Aorta (tissue), 5 donors: ENCODE measurements at places on chromosomes 12 and 14. TPM values are rescaled to one million over a fixed set of nuclear protein-coding genes. Genes with fewer than 3 reads are reported as not detected.

GRCh38 chr14:54252072-54252730 lies 144.6 kb upstream of the CDKN3 start:
- no peak overlapping the region for H3K4me3 ChIP-seq
- no peak for DNase-seq
- no peak overlapping the region for H3K27ac ChIP-seq
- no peaks in the 10 kb centered on the region for H3K27me3 ChIP-seq
- H3K4me1 ChIP-seq: no peaks in the 10 kb centered on the region
- no peaks in the 10 kb centered on the region for H3K36me3 ChIP-seq

GRCh38 chr12:26269562-26270284 lies 74.3 kb downstream of the SSPN start:
- H3K27ac ChIP-seq: no peak overlapping the region
- no peaks in the 10 kb centered on the region for H3K36me3 ChIP-seq
- no peak overlapping the region for H3K4me3 ChIP-seq
- no peaks in the 10 kb centered on the region for H3K4me1 ChIP-seq
- no peak for DNase-seq

DNA sequence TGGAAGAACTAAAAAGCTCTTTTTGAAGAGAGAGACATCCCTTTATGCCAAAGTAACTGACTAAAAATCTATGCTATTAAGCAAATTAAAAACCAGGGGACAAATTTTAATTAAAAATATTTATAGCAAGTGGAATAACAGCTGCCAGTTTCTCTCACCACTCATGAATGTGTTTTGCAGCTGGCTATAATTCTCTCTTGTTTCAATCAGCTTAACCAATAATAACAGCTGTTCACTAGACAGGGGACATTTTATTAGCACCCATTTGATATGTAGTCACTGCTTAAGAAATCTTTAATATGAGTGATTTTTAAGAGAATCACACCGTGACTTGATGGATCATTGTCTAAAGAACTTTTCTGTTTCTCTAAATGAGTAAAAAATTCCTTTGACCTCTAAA lies 34.2 kb upstream of the KRR1 start:
- H3K36me3 ChIP-seq: no peaks in the 10 kb centered on the region
- no peaks in the 10 kb centered on the region for H3K27me3 ChIP-seq
- no peak overlapping the region for H3K27ac ChIP-seq
- no peaks in the 10 kb centered on the region for H3K4me1 ChIP-seq

- H3K27me3 ChIP-seq: no peaks in the 10 kb centered on the region
- H3K27ac ChIP-seq: no peak overlapping the region
- H3K4me1 ChIP-seq: no peaks in the 10 kb centered on the region
- no peaks in the 10 kb centered on the region for H3K36me3 ChIP-seq
Measured at GRCh38 chr12:68861890-68862289, 53.9 kb downstream of the MDM2 start.

DNA sequence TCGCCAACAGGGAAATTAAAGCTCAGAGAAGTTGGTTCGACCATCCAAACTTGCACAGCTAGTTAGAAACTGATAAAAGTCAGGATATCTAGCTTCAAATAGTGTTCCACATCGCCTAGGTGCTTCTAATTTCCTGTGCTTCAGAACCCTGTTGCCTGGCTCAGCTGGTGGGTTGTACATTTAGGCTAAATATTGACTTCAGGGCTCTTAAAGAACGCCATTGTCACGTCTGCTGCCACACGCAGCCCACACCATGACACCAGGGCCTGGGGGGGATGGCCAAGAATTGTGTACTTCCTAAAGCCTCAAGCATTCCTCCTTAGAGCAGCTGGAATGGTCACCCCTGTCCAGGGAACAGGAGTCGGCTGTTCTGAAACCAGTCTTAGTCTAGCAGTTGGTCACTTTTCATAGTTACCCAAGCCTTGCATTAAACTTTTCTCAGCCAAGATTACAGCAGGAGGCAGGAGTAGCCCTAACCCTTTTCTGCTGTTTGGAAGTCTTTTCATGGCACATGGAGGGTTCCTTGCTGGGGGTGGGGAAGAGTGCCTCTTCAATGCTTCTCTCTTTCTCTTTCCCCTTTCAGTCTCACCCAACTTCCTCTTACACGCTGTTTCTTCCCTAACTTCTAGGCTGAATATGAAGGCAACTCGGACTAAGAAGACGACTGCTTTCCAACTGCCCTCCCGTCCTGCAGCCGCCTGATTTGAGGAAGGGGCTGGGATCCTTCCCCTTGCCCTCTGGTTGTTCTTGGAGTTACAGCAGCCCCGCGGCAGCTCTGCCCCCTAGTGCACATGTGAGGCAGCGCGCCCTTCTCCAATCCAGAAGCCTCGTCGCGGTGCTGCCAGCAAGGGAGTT lies 17.1 kb downstream of the FOS start:
- no peaks in the 10 kb centered on the region for H3K36me3 ChIP-seq
- H3K4me1 ChIP-seq: no peaks in the 10 kb centered on the region
- peak overlapping the region; percentile 36 for H3K27ac ChIP-seq
- no peaks in the 10 kb centered on the region for H3K27me3 ChIP-seq
- DNase-seq: peak; percentile 93

GRCh38 chr14:105927096-105928060 lies 401.0 kb downstream of the TMEM121 start:
- no peaks in the 10 kb centered on the region for H3K27me3 ChIP-seq
- H3K27ac ChIP-seq: no peak overlapping the region
- H3K4me1 ChIP-seq: no peaks in the 10 kb centered on the region
- no peak overlapping the region for H3K4me3 ChIP-seq
- no peaks in the 10 kb centered on the region for H3K36me3 ChIP-seq

GRCh38 chr12:98238515-98239130 lies 276.8 kb upstream of the TMPO start:
- no peaks in the 10 kb centered on the region for H3K27me3 ChIP-seq
- H3K27ac ChIP-seq: no peak overlapping the region
- no peak for DNase-seq
- H3K36me3 ChIP-seq: no peaks in the 10 kb centered on the region
- no peak overlapping the region for H3K4me3 ChIP-seq
- no peaks in the 10 kb centered on the region for H3K4me1 ChIP-seq

- no peaks in the 10 kb centered on the region for H3K4me1 ChIP-seq
- H3K27me3 ChIP-seq: no peaks in the 10 kb centered on the region
- H3K4me3 ChIP-seq: no peak overlapping the region
- DNase-seq: no peak
- H3K36me3 ChIP-seq: no peaks in the 10 kb centered on the region
Measured at GRCh38 chr14:63286071-63286470, 32.7 kb downstream of the GPHB5 start.

DNA sequence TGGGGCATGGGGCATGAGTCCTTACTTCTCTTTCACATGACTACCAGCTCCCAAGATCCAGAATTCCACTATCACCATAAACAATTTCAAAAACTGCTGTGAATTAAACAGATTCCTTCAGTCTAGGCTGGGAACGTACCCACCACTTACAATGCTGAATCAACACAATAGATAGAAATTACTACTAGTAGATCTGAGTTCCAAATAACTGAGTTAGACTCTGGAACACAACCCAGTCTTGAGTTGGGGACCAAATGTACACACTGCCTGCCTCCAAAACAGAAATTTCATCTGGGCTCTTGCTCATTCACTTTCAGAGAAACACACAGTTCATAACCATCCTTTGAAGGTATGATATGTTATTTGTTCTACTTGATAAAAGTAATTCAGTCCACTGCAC lies 8.9 kb downstream of the CORO1C start:
- H3K27ac ChIP-seq: no peak overlapping the region
- no peak for DNase-seq
- no peak overlapping the region for H3K4me3 ChIP-seq
- no peaks in the 10 kb centered on the region for H3K36me3 ChIP-seq
- no peaks in the 10 kb centered on the region for H3K27me3 ChIP-seq
- peaks cover 4% of the 10 kb centered on the region for H3K4me1 ChIP-seq

DNA sequence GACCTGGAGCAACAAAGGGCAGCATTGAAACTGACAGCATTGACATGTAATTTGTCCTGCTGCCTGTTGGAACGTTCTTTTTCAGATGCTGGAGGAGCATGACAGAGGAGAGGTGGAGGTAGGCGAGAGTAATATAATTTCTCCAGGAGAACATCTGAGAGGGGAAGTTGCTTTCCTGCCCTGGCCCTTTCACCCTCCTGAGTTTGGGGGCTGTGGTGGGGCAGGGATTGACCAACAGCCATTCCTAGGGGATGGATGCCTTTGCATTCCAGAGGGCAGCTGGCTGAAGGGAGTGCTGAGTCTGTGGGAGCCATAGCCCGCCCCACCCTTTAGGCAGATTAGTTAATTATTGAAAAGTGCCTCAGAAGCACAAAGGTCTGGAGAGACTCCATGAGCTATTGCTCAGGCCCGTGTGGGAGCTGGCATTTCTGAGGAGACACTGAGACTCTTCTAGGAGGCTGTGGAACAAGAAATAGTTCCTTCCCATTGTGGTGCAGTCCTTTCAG lies 73.5 kb downstream of the ARF6 start:
- peaks cover 6% of the 10 kb centered on the region for H3K4me1 ChIP-seq
- no peak overlapping the region for H3K4me3 ChIP-seq
- no peak overlapping the region for H3K27ac ChIP-seq

DNA sequence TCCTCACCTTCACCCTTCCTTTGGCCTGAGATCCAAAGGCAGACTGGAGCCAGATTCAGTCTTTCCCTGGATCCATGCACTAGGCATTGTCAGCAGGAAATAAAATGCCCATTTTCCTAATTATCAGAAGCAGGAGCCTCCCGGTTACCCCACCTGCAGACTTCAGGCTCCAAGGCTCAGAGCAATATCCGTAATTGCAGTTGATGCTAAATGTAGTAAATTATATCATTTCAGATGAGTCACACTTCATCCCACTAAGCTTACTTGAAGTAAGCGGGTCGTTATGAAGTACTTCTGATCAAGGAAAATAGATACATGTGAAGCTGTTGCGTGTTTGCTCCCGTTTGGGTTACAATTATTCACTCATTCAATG lies 110.7 kb upstream of the SFSWAP start:
- H3K4me3 ChIP-seq: no peak overlapping the region
- no peaks in the 10 kb centered on the region for H3K36me3 ChIP-seq
- H3K4me1 ChIP-seq: no peaks in the 10 kb centered on the region
- H3K27me3 ChIP-seq: no peaks in the 10 kb centered on the region

GRCh38 chr12:111351026-111351425 lies 17.9 kb downstream of the PHETA1 start:
- H3K4me1 ChIP-seq: no peaks in the 10 kb centered on the region
- no peak for DNase-seq
- no peaks in the 10 kb centered on the region for H3K27me3 ChIP-seq
- H3K36me3 ChIP-seq: no peaks in the 10 kb centered on the region

GRCh38 chr12:95829395-95829794 lies 29.4 kb upstream of the SNRPF start:
- no peak overlapping the region for H3K27ac ChIP-seq
- no peaks in the 10 kb centered on the region for H3K27me3 ChIP-seq
- no peak for DNase-seq
- H3K36me3 ChIP-seq: no peaks in the 10 kb centered on the region

DNA sequence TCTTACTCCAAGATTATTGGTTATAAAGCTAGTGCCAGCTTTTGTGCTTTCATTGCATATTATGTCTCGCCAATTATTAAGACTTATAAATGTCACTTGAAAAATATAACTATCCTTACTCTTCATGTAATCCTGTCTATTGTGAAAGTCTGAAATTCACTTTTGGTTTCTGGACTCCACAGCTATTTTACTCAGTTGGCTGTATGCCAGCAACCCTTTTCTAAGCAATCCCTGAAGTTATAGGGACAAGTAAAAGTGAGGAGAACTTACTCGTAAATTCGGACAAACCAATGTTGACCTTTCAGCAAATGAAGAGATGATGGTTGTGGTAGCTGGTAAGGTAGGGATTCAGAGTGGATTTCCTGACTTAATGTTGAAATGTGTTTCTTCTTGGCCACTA lies 196.3 kb downstream of the NPAS3 start:
- no peaks in the 10 kb centered on the region for H3K4me1 ChIP-seq
- no peak for DNase-seq
- H3K36me3 ChIP-seq: no peaks in the 10 kb centered on the region
- H3K27me3 ChIP-seq: no peaks in the 10 kb centered on the region
- H3K27ac ChIP-seq: no peak overlapping the region

DNA sequence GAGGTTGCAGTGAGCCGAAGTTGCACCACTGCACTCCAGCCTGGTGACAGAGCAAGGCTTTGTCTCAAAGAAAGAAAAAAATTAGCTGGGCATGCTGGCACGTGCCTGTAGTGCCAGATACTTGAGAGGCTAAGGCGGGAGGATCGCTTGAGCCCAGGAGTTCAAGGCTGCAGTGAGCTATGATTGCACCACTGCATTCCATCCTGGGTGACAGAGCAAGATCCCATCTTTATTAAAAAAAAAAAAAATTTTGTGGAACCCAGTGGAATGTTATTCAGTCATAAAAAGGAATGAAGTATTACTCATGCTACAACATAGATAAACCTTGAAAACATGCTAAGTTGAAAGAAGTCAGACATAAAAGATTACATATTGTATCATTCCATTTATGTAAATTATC lies 8.3 kb upstream of the ERBB3 start:
- DNase-seq: no peak
- no peaks in the 10 kb centered on the region for H3K36me3 ChIP-seq
- no peak overlapping the region for H3K27ac ChIP-seq
- no peaks in the 10 kb centered on the region for H3K27me3 ChIP-seq
- H3K4me3 ChIP-seq: no peak overlapping the region

DNA sequence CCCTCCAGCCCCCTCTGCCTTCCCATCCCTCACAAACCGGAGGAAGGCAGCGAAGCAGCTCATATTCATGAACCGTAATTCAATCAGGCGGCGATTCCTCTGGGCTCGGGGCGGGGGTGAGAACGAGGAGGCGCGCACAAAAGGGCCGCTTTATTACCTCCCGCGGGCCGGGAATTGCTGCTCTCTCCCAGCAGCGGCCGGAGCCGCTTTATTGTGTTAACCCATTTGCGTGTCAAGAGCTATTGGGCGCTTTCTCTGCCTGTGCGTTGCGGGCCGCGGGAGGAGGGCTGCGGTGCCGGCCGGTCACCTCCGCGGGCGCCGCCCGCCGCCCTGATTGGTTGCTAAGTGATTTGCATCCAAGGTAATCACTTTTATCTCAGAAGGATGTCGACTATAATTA lies 4.8 kb downstream of the FAM222A start:
- H3K27me3 ChIP-seq: no peaks in the 10 kb centered on the region
- no peak overlapping the region for H3K4me3 ChIP-seq
- no peak overlapping the region for H3K27ac ChIP-seq
- DNase-seq: no peak
- H3K36me3 ChIP-seq: no peaks in the 10 kb centered on the region
- H3K4me1 ChIP-seq: no peaks in the 10 kb centered on the region

DNA sequence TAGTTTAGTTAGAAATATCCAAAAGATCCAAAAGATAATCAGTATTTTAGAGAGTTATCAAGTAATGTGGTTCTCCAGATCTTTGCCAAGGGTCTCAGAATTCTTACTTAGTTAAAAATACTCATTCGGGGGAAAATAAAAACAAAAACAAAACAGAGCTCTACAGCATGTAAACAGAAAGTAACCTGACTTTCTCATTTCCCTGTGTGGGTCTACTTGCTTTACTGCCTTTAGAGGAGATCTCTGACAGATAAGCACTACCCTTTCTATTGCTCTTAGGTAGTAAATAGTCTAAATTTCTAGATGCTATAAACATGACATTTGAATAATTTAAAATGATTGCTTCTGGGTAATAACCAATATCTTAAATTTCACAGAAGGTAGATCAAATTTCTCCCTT lies 371.8 kb downstream of the RPL10L start:
- H3K27me3 ChIP-seq: no peaks in the 10 kb centered on the region
- no peak overlapping the region for H3K27ac ChIP-seq
- no peak overlapping the region for H3K4me3 ChIP-seq

FAM90A1 gene
- 0.27 TPM for total RNA-seq

KRT4 gene
- total RNA-seq: not detected

CARMIL3 gene
- total RNA-seq: 0.42 TPM

ZDHHC22 gene
- not detected for total RNA-seq

RFX4 gene
- not detected for total RNA-seq

TMCC3 gene
- 16.8 TPM for total RNA-seq

TDRD9 gene
- 1.7 TPM for total RNA-seq

GALNT16 gene
- 7.0 TPM for total RNA-seq

NRIP2 gene
- 7.8 TPM for total RNA-seq

RAD9B gene
- 2.2 TPM for total RNA-seq

RNF31 gene
- total RNA-seq: 51.6 TPM

TSPAN8 gene
- total RNA-seq: 1.4 TPM
